ENCODE measurements at places on chromosomes 4 and X.

GRCh38 chrX:51395810-51396728 lies 63.4 kb downstream of the NUDT10 start:
- peak; percentile 26 for DNase-seq

DNA sequence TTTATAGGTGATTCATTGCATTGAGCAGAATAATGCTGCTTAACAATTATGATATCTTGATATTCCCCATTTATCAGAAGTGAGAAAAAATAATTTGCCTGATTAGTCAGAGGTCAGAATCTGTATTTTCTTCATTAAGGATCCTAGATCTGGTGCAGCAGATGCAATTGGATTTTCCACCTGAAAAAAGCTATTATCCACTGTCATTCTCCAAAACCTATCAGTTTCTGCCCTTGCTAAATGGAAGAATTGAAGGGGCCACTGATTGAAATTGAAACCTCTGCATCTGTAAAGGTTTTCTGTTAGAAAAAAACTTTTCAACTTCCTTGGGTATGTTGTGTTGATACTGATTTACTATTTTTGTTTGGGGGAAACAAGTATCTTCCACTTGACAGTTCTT lies 636.0 kb upstream of the NDST4 start:
- no peak for DNase-seq

GRCh38 chr4:154041640-154042039 lies 252.8 kb upstream of the SFRP2 start:
- DNase-seq: no peak

DNA sequence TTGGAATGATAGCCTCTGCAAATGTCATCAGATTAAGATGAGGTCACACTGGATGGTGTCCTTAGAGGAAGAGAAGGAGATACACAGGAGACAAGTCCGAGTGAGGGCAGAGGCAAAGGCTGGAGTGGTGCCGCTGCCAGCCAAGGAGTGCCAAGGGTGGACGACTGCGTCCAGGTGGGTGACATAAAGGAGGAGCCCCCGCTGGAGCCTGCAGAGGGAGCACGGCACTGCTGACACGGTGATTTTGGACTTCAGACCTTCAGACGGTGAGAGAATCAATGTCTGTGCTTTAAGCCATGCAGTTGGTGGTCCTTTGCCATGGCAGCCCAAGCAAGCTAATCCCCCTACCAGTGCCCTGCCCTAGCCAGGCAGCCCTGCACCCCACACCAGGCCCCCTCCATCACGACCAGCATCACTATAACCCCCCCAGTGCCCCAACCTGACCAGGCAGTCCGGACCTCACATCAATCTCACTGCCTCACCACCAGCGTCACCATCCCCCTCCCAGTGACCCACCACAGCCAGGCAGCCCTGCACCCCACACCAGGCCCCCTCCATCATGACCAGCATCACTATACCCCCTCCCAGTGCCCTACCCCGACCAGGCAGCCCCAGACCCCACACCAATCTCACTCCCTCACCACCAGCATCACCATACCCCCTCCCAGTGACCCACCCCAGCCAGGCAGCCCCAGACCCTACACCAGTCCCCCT lies 130.0 kb downstream of the HMX1 start:
- no peak for DNase-seq

GRCh38 chrX:120120223-120120622 lies 4.5 kb upstream of the RHOXF1 start:
- no peak for DNase-seq

DNA sequence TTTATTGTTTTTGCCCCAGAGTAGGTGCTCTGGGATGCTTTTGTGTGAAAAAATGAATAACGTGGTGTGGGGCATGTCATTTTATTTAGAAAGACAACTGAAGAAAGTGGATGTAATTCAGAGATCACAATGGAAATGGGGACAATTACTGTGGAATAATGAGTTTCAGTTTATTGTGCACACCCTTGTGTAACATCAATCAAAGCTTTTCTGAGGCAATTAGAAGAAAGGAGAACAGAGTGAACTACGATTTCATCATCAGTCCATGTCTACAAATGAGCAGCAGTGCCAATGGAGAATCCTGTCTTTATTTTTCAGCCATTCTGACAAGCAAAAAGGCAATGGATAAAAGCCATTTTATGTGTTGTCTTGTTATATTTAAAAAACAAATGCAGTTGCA lies 339.2 kb downstream of the TMA16 start:
- no peak for DNase-seq

DNA sequence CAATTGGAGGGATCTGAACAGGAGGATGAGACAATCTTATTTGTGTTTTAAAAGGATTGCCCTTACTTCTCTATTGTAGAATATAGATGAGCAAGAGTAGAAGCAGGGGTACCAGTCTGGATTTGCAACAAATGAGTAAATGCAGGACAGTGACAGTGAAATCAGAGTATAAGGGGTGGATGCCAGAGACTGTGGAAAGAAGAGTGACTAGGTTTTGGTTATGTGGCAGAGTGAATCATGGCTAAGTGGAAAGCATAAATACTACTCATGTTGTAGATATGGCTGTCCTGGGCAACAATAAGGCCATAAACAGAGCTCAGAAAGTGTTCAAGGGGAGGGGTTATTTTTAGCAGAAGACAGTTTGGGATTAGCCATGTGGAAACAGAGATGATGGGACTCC lies 6.0 kb upstream of the VSIG4 start:
- no peak for DNase-seq

DNA sequence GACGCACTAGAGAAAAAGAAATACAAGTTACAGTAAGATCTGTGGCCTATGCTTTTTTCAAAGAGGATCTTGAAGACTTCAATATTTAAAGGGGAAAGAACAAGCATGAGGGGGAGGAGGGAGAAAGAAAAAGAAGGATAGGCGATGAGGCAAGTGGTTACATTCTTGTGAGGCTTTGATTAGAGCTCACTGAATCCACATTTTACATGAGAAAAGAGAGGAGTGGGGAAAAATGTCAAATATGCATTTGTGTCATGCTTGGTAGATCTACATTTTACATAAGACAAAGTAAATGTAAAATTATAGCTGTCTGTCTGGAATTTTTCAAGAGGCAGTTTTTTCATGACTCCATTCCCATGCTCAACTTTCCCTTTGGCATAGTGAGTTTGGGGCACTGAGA lies 965.9 kb downstream of the FSTL5 start:
- no peak for DNase-seq

DNA sequence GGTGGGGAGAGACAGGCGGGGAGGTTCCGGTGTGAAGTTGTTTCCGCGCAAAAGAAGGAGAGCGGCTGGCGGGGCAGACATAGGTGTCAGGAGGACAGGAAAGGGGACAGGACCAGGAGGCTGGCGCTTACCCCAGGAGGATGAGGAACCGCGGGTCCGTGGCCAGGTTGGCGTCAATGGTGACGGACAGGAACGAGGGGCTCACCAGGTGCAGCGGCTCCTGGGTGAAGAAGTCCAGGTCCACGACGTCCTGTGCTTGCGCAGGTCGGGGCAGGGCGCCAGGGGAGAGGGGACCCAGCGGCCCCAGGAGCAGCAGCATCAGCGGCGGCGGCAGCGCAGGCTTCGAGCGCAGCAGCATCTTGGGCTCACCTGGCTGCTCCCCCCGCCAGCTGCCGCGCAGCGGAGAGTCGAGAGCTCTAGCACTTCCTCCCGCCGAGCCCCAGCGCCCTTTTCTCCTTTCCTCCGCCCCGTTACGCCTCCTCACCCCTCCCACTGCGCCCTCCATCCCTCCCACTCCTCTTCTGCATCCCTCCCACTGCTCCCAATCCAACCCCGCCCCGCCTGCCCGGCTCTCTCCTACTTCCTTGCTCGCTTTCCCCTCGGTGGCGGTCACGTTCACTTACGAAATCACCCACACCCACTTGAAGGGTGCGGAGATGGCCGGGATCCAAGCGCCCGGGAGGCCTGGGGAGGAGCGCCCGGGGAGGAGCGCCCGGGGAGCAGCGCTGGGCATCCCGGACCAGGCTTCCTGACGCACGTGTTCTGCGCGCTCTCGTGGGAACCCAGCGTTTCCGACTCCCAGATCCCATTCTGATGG lies at the start of gene HPSE:
Gene HPSE (minus strand): TSS at position 424 of the 817 bp plus-strand sequence. CDS start 66 bp downstream, at position 358.
- peak; percentile 73 for DNase-seq

DNA sequence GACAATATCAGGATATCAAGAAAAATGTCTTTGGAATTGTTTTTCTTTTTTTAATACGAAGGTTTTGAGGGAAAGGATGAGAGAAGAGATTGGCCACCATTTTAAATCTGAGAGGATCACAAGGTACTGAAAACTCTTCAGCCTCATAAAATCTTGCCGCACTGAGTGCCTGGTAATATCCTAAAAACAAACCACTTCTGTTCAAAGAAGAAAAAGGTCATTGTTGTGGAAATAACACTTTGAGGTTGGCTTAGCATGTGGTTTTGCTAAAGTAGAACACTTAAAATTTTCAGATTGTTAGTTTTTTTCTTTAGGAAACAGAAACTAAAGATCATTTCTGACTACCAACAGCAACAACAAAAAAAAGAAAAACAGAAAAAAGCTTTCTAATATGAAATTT lies 1.0 kb upstream of the CLDN22 start:
- no peak for DNase-seq

DNA sequence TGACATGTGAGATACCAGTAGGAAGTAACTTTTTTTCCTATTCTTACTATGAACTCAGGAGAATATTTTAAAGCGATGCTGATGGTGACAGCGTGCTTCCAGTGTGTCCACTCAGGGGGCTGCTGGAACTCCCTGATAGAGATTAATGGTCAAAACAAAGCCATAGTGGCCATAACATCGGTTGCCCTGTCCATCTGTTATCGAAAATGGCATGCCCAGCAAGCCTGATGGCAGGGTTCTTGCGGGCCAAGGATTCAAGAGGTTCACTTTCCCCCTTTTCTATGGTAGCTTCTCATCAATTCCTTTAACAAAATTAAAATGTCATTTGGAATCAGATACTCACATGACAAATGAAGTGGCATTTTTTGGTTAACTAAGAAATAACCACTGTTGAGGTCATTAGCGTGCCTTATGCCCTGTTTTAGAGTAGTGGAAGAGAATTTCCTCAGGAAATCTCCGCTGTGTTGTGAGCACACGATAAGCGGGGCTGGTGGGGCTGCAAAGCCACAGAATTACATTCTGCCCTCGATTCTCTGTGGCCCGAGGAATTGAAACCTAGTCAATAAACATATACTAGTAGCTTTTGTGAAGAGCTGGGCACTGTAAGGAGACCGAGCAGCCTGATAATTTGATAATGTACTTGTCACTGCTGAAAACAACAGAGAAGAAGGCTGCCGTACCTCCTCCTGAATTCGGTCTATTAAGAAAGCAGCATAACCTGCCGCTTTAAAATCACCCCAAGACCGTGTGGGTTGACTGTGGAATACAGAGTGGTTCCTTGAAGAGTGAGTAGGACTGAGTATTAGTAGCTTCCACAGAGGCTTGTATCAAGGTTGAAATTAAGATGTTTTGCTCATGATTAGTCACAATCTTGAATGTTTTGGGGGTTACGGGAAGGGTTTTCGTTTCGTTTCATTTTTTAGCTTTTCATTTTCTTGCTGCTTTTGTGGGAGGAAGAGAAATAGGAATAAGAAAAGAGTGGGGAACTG lies 46.7 kb downstream of the PTCHD1 start:
- DNase-seq: no peak

GRCh38 chrX:110317061-110317819 lies 645 bp downstream of the AMMECR1 start:
- DNase-seq: no peak

- DNase-seq: no peak
Measured at GRCh38 chr4:175373031-175373430, 439.0 kb downstream of the GPM6A start.

DNA sequence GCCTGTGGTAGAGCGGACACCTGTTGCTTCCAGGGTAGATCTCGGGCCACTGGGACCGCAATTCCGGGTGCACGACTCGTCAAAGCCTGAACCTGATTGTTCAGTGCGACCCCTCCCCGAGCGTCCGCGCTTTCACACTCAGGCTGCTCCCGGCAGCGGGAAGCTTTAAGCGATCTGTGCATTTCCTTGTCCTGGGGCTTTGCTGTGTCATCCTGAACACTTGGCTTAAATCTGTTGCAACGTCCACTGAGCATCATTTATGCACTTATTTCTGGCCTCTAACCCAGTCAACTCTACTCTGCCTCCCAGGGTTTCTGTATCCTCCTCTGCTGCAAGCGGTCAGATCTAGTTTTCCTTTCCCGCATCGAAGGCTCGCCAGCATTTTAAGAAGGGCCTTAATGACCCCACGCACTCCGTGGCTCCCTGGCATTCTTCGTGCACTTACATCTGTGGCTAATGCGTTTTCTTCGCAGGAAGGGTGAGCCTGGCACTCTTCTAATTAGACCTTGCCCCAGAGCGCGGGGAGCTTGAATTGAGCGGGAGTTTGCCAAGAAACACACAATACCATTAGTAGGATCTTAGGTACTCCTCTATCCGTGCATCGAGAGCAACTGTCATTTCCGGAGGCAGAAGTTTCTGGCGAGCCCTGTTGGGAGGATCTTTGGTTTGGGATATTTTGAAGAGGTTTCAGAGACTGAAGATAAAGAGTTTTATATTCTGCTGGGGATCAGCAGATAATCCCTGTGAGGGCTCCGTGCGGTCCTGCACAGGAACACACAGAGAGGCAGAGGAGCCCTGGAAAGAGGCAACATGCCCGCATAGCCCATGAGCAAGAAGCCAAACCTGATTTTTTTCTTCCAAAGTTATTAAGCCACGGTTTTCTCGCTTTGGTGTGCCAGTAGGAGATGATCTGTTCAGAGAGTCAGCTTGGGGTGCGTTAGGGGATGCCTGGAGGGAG lies 654 bp upstream of the DDIT4L start:
- no peak for DNase-seq

DNA sequence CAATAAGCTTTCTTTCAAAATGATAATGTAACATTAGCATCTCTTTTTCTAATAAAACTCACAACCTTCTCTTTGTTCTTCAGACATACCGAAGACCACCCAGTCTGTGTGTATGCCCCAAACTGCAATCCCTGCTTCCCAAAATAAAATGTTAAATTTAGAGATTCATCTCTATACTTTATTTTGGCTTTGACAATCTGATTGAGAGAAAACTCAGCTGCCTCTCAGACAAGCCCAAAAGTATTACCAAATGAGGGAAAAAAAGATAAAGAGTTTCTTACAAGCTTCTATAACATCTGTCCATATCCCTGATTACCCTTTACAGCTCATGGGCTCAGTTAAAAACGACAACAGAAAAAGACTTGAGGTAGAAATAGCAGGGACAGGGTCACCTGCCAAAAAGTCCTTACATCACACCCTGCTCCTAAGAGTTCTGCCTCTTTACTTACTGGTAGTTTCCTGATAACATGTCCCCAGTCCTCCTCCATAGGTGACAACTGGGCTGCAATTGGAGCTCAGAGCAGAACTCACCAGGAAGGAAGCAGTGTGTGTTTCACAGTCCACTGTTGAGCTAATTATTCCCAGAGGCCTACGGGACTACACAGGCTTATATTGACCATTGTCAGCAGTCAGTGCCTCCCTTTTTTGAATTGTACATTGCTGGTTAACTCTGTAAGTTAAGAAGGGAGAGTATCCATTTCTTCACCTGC lies 70.9 kb upstream of the FAM9C start:
- no peak for DNase-seq

- DNase-seq: no peak
Measured at GRCh38 chrX:139094671-139095592, 383.4 kb upstream of the FGF13 start.

GRCh38 chr4:138241281-138242075 lies 671 bp downstream of the SLC7A11 start:
- DNase-seq: no peak

- DNase-seq: no peak
Measured at GRCh38 chrX:25600776-25601175, 537.4 kb upstream of the MAGEB18 start.
